ENCODE measurements at places on chromosomes 1 and 21.
A peak's percentile ranks its signal among the peaks of the same experiment; 100 is the strongest.

- no peak for DNase-seq
These were observed 10.9 kb upstream of the PROX1 start for GRCh38 chr1:213976665-213977485.

DNA sequence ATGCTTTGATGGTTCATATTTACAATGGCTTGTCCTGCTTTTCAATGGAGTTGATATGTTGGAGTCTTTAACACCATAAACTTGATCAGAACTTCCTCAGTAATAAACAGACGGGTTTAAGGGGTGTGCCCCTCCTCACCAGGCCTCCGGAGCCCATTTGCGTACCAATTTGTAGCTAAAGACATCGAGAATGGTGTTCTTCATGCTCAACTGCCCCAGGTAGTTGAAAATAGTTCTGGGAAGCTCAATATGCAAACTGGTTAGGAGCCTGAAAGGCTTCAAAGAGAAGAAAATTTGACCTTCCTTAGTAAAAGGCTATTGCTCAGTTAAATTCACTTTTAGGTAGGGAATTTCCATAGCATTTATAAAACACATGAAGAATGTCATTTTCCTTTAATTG, 68.1 kb upstream of the RRP15 start:
- DNase-seq = no peak

DNA sequence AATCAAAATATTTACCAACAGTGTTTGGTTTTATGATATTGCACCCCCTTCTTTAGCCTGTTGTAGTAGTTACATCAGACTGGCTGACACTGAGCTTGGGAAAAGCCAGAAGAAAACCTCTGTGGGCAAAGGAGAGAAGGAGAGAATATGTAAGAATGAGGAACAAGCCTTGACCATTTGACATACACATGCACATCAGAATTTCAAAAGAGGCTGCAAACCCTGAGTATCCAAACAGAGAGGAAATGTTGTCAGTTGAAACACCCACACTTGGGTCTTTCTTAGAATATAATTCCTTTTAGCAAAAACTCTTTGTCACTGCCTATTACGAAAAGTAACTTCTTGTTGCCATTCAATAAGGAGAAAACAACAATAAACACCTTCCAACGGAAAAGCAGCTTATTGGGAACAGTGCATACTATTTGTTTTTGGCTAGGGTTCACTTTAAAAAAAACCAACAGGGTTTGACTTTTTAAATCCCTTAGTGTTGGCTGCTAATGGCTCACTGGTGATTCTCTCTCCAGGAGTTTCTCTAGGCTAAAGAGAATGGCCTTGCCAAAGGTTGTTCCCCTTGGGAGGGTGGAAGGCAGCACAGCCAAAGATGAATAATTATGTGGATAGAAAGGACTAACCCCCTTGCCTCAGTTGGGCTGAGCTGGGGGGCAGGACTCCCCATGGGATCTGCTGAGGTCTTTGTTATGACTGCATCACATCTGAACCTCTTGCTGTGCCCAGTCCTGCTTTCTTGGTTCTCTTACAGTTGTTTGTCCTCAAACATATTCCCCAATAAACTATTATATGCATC, 48.9 kb downstream of the GORAB start:
- no peak for DNase-seq

DNA sequence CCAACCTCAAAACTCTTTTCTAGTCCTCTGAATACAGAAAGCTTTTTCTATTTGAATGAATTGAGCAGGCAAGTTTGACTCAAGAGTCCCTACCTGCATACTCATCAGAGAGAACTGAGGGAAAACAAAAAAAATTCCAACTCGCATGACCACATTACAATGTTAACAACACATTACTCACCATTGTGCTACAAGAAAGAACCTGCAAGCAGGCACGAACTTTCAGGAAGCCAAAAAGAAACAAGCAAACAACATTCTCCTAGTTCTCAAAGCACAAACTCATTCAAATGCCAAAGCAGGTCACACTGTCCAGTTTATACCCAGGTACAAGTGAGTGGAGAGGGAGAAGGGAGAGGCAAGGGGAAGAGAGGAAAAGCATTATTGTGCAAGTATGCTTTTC, 14.6 kb downstream of the OTUD7B start:
- DNase-seq = no peak

DNA sequence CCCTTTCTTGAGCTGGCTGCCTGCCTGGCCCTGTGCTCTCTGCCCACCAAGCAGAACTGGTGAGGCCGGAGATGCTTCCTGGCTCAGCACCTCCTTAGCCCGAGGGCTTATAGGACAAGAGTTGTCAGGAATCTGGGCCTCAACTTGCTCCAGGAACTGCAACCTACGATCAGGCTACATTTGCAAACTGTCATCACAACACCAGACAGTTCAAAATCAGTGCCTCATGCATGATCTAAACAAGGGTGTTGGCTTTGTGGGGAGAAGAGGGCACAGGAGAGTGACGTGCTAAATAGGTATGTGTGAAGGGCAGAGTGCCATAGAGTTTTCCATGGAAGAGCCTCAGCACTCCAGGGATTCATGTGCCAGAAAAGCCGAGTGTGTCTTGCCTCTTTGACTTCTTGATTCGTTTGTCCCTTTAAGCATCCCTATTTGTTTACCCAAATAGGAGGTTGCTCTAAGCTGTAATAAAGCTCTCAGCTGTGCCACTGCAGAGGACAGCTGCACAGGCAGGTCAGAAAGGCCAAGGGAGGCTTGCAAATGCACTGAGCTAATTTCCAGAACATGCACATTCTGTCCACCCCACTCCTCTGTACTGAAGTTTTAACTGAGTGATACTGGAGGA, 30.2 kb upstream of the NEK2 start:
- DNase-seq = no peak

DNA sequence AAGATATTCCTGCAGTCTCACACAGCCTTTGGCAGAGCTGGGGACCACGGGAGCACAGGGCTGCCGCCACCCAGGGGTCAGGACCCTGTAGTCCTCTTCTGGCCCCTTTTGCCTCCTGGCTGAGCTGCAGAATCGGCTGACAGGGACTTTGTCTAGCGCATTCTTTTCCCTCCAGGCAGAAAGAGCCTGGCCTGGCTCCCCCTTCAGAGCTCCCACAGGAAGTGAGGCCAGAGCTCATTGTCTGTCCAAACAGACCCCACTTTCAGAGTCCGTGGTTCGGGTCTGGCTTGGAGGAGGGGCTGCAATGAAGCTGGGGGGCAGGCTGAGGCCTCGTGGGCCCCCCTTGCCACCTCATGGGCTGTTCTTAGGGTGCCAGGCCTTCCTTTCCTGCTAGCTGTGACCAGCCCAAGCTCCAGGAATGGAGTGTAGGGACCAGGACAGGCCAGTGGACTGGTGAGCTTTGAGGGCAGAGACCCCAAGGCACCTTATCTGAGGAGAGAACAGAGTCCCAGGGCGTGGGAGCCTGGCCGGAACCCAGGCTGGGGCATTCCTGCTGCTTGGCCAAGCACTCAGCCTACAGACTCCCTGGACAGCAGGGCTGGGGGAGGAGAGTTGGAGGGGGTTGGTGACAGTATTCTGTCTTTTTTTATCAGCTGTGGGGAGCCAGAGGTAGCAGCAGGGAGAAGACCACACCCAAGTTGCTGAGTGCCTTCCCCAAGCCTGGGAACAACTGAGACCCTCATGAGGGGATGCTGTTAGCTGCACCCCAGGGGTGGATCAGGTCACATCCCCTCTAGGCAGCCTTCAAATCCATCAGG, 4.7 kb downstream of the CELSR2 start:
- no peak for DNase-seq

DNA sequence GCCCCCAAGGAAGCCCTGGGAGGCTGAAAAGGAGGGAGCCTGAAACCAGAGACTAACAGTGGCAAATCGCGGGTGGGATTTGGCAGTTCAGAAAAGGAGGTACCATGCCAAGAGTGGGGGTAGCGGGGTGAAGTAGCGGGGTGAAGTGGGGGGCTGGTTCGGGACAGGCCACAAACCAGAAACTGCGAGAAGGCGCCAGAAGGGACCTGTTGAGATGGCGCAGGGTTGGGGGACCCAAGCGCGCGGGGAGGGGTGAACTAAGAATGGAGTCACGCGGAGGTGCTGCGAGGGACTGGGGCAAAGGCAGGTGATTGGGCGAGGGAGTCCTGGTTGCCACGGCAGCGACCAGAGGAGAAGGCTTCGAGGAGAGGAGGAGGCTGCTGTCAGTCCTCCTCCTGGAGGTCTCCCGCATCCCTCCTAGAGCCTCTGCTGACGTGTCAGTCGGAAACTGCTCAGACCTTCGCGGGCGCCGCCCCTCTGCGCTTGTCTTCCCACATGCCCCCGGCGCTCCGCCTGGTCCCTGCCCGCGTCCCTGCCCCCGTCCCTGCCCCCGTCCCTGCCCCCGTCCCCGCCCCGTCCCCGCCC, 438 bp upstream of the MIA3 start:
- peak; percentile 88 for DNase-seq

DNA sequence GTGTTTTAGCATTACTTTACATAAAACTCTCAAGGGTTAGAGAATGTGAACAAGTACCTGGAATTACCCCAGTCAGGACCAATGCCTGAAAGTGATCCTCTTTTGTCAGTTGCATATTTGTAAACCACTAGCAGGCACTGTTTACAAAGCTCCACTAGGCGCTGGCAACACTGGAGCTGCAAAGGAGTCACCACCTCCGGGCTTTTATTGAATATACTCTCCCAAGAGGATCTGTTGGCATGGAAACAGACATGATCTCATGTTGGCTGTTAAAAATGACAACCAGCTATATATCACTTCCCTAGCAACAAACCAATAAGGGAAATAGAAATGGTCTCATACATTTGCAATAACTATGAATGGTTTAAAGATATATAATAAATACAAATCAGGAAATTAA, 116.0 kb downstream of the TTLL7 start:
- DNase-seq = no peak

All from activated gamma-delta T cell treated with anti-CD3 and anti-CD28 coated beads, Interleukin-2, amount 50 U/mL, for 16 hours (primary cell).